ENCODE measurements at places on chromosomes 3 and 15.

GRCh38 chr3:196159952-196160804, 51.0 kb downstream of the ZDHHC19 start:
- no peak for DNase-seq

DNA sequence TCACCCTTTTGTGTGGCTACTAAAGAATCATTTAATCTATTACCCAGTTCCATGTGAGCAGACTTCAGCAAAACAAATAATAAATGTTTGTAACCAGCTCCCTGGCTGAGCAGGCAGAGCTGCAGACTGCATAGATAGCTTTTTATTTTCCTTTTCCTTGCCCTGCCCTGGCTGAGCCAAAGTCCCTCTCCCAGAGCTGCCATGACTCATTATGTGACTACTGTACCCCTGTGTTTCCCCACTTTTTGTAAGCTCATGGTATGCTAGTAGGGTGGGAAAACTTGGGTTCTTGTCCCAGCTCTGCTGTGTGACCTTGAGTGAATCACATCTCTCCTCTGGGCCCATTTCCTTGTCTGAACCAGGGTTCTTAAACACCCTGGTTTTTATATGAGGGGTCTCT, 127.5 kb downstream of the CLSTN2 start:
- DNase-seq: no peak

- DNase-seq: no peak
Measured at GRCh38 chr3:141100531-141101320, 49.6 kb downstream of the SPSB4 start.

- DNase-seq: no peak
Measured at GRCh38 chr15:42931702-42932486, 11.3 kb upstream of the TTBK2 start.

GRCh38 chr15:64052925-64053491, 6.7 kb upstream of the DAPK2 start:
- no peak for DNase-seq

GRCh38 chr3:106302451-106303221, 433.8 kb upstream of the CBLB start:
- no peak for DNase-seq

GRCh38 chr15:31503256-31503655, 176.6 kb downstream of the KLF13 start:
- DNase-seq: no peak

GRCh38 chr3:165503825-165504224, 307.6 kb upstream of the SLITRK3 start:
- DNase-seq: no peak

GRCh38 chr3:187261541-187261969, 30.0 kb downstream of the MASP1 start:
- no peak for DNase-seq

GRCh38 chr3:151599103-151599672, 134.5 kb upstream of the AADACL2 start:
- no peak for DNase-seq

DNA sequence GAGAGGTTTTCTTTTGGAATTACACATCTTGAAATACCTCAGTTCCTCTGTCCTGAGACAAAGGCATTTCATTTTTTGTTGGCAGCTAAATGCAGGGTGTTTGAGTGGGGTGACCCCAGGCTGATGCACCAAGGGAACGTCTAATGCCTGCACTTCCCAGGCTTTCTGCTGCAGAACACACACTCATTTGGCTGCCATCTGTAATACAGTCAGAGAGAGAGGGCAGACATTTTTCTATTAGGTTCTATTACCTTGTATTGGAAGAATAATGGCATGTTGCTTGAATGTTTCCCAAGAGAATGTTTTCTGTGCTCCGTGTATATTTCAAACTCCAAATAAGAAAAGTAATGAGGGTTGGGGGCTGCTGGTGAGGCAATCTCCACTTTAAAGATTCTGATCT, 87.1 kb downstream of the PTPRG start:
- DNase-seq: no peak

DNA sequence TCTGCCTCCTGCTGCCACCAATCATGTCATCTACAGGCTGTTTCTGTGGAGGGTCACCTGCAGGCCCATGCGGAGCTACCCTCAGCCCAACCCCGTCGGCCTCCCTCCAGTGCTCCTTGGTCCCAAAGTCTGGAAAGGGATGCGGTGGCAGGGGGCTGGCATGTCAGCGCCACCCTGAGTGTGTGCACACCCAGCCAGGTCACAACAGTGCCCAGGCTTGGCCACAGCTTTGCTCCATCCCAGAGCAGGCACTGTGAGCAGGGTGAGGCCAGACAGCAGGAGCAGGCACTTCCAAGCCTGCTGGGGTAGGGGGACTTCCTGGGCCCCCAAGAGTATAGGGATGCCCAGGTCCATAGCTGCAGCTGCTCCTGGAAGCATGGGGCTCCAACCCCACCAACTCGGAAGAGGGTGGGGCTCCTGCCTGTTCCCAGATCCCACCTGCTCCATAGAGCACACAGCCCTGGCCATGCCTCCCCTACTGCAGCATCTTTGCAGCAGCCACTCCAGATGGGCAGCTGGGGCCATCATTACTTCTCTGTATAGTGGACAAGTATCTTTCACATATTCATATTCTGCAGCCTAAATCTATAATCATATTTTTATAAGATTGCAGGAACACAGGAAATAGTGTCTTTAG, 109.3 kb downstream of the CBLB start:
- no peak for DNase-seq

- no peak for DNase-seq
Measured at GRCh38 chr3:42996633-42997075, 17.5 kb downstream of the GASK1A start.

GRCh38 chr3:195270817-195271409, at the start of gene XXYLT1:
Gene XXYLT1, minus strand, starts transcription at chr3:195271159. Its CDS starts 101 bp downstream, at chr3:195271058.
- DNase-seq: peak; percentile 71

DNA sequence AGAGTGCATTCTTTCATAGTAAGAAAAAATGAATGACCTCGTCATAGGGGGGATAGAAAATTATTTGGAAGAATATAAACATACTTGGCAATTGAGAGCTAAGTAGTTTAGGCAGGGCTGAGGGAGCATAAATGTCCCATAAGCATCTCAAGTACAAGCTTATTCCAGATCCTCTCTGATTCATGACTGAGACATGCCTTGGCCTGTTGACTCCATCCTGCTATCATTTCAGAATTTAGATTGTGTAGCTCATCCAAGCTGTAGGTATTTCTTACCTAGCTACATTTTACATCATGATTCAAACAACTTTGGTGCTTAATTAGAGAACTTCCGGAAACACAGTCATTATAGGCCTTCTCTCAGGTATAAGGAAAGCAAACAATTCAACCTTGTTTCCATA, 12.3 kb downstream of the POGLUT1 start:
- no peak for DNase-seq

DNA sequence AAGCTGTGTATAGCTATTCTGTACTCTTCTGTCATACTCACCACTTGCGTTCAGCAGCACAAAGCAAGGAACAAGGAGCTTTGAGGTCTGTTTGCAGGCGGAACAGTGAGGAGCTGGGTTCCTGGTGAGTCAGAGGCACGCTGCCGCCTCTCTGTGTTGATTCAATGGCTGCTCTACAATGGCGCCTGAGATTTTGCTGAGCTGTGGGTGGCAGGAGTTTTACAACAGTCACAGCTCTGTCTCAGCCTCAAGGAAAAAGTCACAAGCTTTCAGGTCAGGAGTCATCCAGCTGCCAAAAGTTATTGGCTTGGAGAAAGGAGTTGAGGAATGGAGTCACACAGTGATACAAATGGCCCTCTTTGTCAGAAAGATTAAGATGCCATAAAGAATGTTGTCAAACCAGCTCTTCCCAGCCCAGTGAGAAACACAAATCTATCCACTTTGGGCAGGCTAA, 98.1 kb downstream of the SSR3 start:
- DNase-seq: no peak

GRCh38 chr15:36499412-36500389, 79.7 kb upstream of the CDIN1 start:
- no peak for DNase-seq

GRCh38 chr3:108970561-108970960, 16.9 kb upstream of the GUCA1C start:
- DNase-seq: no peak
